ENCODE measurements at places on chromosomes 2 and 18.

DNA sequence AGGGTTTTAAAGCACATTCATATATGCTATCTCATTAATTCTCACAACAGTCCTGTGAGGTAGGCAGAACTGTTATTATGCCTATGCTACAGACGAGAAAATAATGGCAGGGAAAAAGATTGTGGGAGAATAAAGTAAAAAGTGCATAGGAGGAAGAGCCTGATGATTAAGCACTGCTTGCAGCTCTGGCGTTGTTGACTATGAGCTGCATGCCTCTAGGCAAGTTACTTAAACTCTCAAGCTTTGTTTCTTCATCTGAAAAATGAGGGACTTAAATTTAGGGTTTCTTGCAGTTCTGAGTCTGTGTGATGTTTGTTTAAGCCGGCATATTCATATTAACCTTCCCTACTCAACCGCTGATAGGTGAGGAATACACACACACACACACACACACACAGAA is 51.6 kb upstream of the RAPH1 start:
- DNase-seq = no peak

- DNase-seq = peak; percentile 70
These were observed at the start of gene SCRN3 for GRCh38 chr2:174395284-174395968. Gene SCRN3 (plus strand): TSS chr2:174395730. CDS start chr2:174398284, 2,554 bp downstream.

- DNase-seq = no peak
These were observed 111.9 kb downstream of the TFCP2L1 start for GRCh38 chr2:121173112-121173511.

DNA sequence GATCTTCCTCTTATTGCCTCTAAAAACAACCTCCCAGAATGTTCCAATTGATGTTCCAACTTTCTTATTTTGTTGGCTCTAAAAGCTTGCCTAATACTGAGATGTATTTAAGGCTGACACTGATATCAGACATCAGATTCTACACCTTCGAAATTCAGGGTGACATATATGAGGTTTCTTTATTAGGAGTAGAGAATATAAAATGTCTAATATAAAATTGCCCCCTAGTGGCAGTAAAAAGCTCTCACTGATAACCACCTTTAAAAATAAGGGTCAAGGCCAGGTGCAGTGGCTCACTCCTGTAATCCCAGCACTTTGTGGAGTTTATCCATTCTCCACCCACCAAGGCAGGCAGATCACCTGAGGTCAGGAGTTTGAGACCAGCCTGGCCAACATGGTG is 789.7 kb upstream of the SLC39A10 start:
- DNase-seq = no peak

DNA sequence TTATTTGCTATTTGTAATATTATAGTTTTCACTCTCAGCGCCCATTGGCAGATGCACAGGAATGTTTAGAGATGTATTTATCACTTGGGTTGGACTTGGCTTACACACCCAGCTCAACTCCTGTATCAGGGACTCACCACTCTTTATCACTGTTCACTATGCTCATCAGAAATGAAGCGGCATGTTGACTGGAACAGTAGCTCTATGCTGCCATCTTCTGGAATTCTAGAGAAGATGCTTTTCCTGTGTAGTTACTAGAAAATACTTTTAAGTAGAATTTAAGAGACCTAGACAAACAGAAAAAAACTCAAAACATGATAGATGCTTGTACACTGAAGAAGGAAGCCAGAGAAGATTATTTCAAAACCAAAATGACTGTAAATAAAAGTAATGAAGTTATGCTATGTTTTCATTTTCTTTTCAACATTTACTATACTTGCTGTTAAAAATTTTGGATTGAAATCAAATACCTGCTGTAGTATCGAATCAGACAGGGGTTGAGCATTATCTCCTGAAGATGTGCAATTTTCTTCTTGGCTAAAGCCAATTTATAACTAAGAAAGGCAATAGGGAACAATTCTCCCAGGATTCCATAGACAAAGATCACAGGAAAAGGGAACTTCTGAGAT is 47.4 kb upstream of the NXPH2 start:
- DNase-seq = no peak

DNA sequence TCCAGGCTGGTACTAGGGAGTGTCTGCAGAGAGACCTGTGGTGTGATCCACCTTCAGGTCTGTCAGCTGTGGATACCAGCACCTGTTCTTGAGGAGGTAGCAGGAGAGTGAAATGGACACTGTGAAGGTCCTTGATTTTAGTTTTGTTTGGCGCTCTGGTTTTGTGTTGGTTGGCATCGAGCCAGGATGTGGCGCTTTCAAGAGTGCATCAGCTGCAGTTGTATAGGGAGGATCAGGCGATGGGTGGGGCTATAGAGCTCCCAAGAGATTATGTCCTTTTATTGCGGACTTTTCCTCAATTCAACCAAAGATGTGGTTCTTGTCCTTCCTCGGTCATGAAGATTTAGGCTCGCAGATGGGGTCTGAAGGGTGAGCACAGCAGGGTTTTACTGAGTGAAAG is 37.5 kb downstream of the SLC39A10 start:
- no peak for DNase-seq

GRCh38 chr18:37393945-37394609 is 171.5 kb downstream of the CELF4 start:
- DNase-seq = peak; percentile 78

GRCh38 chr18:28946471-28946870 is 769.5 kb upstream of the CDH2 start:
- no peak for DNase-seq

GRCh38 chr2:182163878-182164277 is 178.2 kb downstream of the PPP1R1C start:
- no peak for DNase-seq

- no peak for DNase-seq
These were observed 313.0 kb downstream of the ARHGAP15 start for GRCh38 chr2:143442193-143442592.

DNA sequence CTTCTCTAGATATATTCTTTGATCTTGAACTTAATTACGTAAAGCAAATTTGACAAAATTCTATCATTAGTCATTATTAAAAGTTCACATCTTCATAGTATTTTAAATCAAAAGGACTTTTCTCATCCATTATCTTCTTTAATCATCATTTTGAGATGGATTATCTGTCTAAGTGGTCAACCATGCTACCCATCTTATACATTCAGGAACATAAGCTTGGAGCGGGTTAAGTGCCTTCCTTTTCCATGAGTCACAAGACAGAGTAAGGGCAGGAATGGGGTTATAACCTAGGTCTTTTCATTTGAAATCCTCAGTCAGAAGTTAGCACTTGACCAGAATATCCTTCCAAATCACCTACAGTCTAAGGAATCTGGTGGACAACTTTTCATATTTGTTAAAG is 297.1 kb downstream of the TCF4 start:
- no peak for DNase-seq

DNA sequence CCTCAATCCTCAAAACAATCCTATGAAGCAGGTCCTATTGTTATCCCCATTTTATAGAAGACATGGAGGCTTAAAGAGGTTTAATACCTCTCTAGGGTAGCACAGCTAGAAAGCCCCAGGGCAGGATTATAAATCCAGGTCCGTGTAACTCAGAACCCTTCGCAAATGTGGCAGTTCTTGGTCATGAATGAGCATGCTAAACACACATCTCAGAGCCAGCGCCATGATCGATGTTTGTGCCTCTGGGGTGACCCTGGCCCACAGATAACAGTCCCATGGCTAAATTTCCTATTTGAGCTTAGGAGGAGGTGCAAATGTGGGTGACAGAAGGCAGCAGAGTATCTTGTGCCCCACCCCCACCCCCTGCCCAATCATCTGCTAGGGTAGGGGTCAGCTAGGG is 17.5 kb downstream of the DNMT3A start:
- DNase-seq = no peak

GRCh38 chr2:156199588-156199987 is 132.9 kb downstream of the NR4A2 start:
- no peak for DNase-seq

DNA sequence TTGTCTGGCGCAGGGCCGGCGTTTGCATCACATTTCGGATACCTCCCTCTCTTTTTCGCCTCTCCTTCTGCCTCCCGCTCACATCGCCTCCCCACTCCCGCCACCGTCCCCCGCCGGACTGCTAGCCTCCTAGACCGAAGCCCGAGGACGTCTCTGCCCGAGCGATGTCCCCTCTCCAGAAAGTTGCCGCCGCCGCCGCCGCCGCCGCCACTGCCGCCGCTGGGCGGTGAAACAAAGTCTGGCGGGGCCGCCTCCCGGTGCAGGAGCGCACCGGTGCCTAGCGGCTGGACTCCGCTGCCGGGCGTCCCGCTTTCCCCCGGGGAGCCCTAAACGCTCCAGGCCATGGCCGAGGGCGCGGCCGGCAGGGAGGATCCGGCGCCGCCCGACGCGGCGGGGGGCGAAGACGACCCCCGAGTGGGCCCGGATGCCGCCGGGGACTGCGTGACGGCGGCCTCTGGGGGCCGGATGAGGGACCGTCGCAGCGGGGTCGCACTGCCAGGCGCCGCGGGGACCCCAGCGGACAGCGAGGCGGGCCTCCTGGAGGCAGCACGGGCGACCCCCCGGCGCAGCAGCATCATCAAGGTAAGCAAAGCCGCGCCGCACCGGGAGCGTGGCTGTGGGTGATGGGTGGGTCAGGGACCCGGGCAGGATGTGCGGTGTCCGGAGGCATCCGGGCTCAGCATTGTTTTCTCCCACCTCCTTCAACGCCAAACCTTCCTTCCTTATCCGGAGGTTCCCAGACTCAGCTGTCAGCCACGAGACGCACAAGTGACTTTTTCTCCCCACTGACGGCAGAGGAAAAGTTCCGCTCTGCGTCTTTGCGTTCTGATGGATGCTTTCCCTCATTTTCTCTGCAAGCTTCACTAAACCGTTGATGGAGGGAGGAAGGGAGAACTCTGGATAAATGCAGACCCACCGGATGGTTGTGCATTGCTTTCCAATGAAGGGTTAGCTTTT is 643 bp downstream of the PLCL1 start:
- DNase-seq = no peak

- no peak for DNase-seq
These were observed 256.4 kb downstream of the KIAA1328 start for GRCh38 chr18:37085362-37085761.

GRCh38 chr2:233413559-233414272 is 59.4 kb downstream of the DGKD start:
- DNase-seq = no peak

DNA sequence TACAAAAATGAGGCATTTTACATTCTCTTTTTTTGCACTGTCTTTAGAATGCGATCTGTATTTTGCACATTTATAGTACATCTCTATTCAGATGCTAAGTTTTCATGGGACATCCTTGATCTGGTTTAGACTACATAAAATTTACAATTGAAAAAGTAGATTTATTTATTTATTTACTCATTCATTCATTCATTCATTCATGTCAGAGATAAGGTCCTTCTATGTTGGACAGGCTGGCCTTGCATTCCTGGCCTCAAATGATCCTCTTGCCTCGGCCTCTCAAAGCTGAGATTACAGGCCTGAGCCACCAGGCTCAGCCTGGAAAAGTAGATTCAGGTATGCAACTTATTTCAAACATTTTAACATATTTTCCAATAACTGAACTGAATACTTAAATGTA is 16.0 kb upstream of the DCTN1 start:
- no peak for DNase-seq

DNA sequence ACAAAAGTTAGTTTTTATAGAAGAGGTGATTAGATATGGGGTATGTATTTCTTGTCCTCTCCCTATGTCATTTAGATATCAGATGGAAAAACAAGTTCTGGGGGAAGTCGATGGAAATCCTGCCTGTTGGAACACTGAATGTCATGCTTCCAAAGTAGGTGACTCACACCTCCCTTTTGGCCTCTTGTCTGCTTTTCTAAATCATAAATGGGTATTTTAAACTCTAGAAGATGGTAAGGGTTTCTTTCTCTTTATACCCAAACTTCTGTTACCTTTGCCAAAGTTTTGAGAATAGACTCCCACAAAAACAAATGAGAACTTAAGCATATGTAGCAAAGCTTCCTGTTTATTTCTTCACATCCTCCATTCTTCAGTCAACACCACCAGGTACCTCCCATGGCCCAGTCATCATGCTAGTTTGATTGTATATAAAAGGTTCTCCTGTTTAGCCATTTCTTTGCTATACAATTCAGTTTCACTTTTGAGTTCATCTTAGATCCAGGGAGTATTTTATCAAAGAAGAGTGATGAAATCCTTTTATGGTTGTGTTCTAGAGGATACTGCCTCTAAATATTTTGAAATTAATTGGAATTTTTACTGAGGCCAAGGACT is 63.9 kb downstream of the PRKRA start:
- no peak for DNase-seq

GRCh38 chr2:56049233-56049845 is 125.8 kb upstream of the EFEMP1 start:
- DNase-seq = no peak

DNA sequence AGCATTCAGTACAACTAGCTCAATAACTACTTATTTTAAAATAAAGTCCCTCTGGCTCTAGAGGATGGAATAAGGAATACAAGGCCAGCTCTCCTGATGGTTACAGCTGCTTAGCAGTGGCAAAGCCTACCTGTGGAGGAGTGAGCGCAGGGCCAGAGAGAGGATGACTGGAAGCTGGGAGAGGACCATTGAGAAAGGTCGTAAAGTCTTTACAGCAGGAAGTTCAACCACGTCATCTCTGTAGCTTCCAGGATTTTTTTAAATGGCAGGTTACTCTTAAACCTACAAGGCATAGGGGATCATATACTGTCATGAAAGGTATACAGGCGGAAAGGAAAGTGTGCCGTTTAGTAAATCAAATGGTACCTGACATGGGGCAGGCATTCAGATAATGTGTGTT is 26.3 kb downstream of the ANXA4 start:
- no peak for DNase-seq

- no peak for DNase-seq
These were observed 334.5 kb downstream of the PTPRM start for GRCh38 chr18:7901657-7902056.

GRCh38 chr2:153197402-153198386 is 280.9 kb downstream of the RPRM start:
- no peak for DNase-seq

DNA sequence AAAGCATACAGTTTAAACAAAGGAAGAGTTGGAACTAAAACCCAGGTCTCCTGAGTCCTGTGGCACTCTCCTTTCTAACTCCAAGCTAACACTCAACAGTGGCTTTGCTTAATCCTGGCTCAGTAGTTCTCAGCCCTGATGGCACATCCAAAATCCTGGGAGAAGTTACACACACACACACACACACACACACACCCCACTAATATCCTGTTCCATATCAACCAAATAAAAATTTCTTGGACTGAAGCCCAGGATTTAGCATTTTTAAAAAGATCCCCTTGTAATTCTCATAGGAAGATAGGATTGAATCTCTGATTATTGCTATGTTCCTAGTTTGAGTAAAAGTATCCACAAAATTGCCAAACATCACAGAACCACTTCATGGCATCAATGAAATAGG is 136.1 kb upstream of the RIOK3 start:
- DNase-seq = no peak

GRCh38 chr2:71530641-71531332 is 77.4 kb downstream of the DYSF start:
- no peak for DNase-seq

Data from right atrium auricular region (tissue), 2 donors.